Midbrain (tissue), 1 donor: ENCODE measurements at places on chromosomes 13 and 19.

GRCh38 chr19:50358483-50359327 is 6.7 kb downstream of the NAPSA start:
- peak; percentile 69 for DNase-seq

DNA sequence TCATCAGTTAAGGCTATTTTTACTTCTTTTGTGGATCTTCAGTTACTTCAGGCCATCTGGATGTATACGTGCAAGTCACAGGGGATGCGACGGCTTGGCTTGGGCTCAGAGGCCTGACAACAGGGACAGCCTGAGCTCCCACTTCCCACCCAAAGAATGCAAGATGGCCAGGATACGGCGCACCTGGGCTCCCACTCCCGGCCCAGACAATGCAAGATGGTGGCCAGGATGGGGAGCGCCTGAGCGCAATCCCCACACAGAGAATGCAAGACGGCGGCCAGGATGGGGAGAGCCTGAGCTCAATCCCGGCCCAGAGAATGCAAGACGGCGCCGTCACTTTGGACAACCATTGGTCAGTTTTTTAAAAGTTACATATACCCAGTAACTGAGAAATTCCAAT is 25.3 kb upstream of the MIER2 start:
- DNase-seq: no peak

DNA sequence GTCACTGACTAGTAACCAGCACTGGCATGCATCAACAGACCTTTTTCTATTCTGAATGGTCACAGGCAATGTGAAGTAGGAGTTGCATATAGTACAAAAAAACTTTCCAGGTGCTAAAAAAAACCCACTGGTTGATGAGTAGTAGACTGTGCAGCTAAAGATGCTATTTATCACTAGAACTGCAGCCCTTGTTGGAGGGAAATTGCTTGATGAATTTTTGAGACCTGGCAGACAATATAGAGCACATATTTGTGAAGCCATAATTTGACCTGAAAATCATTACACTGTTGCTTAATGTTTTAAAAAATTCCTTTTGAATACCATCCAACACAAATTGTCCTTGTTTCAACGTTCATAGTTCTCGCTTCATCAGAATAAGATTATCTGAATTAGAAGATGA is 441.0 kb downstream of the KLF12 start:
- DNase-seq: no peak

DNA sequence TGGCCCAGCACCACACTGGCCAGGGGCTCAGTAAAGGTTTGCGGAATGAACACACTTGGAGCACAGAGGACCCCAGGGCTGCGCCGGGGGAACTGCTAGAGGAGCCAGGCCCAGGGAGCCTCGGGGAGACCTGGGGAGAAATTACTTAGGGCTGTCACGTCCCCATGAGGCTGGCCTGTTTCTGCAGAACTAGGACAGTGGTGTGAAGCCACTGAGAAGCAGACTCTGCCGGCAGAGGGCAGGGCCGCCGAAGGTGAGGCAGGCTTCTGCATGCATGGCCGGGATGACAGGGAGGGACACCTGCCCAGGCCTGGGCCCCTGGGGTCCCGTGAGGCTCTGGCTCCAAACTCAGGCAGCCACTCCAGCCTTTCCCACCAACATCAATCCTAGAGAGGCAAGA is 26.4 kb downstream of the ELAVL1 start:
- no peak for DNase-seq

DNA sequence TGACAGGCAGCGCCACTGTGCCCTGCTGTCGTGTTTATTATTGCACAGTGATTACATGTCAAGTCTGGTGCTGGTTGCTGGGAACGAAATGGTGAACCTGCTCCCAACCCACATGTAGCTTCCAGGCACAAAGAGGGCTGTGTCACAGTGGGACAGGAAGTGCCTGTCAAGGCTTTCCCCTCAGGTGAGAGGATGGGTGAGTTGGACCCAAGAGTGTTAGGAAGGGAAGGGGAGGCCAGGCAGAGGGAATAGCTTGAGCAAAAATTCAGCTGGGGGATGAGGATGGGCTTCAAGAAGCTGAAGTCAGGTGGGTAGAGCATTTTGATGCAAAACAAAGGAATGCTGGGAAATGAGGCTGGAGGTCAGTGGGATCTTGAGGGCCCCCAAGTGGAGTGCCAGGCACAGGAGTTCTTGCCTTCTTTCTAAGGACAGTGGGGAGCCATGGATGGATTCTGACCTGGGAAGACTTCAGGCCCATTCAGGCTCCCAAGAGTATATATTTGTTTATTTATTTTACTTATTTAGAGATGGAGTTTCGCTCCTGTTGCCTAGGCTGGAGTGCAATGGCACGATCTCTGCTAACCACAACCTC is 8.5 kb upstream of the QTRT1 start:
- no peak for DNase-seq

- no peak for DNase-seq
Measured at GRCh38 chr19:8257052-8257443, 47.9 kb downstream of the CERS4 start.

DNA sequence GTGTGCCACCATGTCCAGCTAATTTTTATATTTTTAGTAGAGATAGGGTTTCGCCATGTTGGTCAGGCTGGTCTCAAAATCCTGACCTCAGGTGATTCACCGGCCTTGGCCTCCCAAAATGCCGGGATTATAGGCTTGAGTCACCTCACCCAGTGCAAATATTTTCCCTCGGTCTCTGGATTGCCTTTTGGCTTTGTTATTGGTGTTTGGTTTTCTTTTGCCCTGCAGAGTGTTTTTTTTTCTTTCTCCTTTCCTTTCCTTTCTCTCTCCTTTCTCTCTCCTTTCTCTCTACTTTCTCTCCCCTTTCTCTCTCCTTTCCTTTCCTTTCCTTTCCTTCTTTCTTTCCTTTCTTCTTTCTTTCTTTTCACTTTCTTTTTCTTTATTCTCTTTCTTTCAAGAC is 33.2 kb downstream of the KDM4B start:
- DNase-seq: no peak
